ENCODE measurements at places on chromosomes 7 and 10.

- DNase-seq, result no peak
These were observed 7.8 kb downstream of the PYROXD2 start for GRCh38 chr10:98407017-98407743.

DNA sequence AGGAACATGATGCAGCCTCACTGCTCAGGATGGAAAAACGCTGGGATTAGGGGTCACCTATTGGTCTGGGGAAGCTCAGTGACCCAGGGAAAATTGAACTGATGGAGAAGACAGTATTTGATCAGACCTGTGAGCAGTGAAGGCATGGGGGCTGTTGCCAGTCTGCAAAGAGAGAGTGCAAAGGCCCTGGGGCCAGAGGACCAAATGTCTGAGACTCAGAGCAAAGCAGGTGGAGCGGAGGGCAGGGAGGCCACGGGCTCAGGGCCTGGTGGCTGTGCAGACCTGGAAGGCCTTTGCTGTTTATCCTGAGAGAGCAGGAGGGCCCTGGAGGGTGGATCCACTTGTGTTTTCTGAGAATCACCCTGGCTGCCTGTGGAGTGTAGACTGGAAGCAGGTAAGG lies 67.1 kb downstream of the INPP5A start:
- no peak for DNase-seq

DNA sequence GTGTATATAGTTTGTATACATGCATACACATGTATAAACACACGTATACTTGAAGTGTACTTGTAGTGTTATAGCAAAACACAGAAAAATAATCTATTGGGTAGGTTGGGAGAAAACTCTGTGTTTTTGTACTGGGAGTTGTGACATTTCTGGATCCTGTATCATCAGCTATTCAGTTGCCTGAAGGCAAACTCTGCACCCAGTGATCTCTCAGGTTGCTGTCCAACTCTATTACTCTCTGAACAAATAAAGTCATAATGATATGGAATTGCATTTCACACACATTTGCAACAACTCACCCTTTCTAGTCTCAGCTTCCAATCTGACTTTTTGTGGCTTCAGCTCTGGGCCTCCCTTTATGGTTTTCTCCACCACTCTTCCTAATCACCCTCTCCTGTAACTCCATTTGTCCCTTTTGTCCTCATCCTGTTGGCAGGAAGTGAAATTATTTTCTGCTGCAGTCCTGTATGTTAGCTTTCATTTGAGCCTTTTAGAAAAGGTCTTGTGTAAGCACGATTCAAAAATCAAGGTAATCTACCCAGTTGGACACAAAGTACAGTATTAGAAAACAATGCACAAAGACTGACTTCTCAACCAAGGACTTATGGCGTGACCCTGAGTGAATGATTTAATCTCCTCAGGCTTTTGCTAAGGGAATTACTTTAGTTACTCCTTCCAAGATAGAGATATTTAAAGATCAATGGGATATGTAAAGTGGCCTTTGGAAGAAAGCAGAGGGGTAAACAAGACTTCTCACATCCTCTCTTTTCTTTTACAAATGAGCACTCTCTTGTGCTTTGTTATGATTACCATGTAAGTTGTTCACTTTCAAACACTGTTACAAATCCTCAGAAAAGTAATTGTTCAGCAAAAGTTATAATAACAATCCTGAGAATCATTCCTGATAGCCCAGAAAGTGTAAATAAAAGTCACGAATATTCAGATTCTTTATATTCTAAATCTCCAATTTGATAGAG lies 249.1 kb downstream of the KCND2 start:
- no peak for DNase-seq

DNA sequence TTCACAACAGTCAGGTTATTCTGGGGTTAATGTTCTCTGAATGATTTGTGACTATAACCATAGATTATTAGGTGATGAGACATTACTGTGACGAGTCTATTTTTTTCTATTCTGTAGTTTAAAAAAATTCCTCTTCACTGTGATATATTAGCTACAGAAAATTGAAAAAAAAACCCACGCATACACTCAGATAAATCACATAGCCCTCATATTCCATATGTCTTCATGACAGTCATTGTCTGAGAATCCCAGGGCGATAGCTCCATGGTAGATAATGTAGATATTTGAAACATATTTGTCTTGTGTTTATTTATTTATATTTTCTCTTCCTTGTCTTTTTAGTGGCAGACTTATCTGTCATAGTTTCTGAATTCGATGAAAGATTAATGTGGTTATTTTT lies 110.0 kb downstream of the CAMK1D start:
- no peak for DNase-seq

- no peak for DNase-seq
These were observed 125.3 kb upstream of the CELF2 start for GRCh38 chr10:10892290-10892875.

DNA sequence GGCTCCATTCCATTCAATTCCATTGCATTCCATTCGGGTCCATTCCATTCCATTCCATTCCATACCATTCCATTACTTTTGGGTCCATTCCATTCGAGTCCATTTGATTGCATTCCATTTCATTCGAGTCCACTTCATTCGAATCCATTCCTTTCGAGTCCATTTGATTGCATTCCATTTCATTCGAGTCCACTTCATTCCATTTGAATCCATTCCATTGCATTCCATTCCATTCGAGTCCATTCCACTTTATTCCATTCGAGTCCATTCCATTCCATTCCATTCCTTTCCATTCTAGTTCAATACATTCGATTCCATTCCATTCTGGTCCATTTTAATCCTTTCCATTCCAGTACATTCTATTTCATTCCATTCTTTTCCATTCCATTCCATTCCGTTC lies 334.0 kb downstream of the ZNF33B start:
- DNase-seq, result no peak

DNA sequence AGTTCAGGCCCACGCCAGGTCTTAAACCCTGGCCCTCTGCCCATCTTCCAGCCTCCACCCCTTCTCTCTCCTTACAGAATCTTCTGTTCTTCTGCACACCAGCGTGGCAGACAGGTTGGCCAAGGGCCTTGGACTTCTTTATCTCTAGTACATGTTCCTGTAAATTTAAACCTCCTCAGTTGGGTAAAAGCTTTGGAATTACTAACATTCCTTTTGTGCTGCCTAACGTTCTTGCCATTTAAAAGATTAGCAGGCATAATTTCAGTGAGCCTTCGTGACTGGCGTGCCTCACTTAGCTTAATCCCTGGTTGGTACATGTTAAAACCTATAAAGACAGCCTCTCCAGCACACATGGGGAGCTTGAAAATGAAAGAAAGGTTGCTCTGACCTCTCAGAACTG lies 192.2 kb downstream of the CUX1 start:
- no peak for DNase-seq

GRCh38 chr10:123974406-123974805 lies 82.8 kb upstream of the CPXM2 start:
- no peak for DNase-seq

DNA sequence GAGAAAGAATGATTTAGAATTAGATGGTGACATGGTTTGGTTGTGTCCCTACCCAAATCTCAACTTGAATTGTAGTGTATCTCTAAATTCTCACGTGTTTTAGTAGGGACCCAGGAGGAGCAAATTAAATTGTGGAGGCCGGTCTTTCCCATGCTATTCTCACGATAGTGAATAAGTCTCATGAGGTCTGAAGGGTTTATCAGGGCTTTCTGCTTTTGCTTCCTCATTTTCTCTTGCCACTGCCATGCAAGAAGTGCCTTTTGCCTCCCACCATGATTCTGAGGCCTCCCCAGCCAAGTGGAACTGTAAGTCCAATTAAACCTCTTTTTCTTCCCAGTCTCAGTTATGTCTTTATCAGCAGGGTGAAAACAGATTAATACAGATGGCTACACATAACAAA lies 167.4 kb upstream of the SVIL start:
- no peak for DNase-seq

- DNase-seq, result no peak
These were observed 2.0 kb downstream of the NOD1 start for GRCh38 chr7:30476459-30477145.

- DNase-seq, result no peak
These were observed 286.4 kb upstream of the HGF start for GRCh38 chr7:82056282-82056681.

Data from activated naive CD8-positive, alpha-beta T cell treated with anti-CD3 and anti-CD28 coated beads, Interleukin-2, amount 10 ng/mL, durations not matched to agents 7 days and 5 days (primary cell).